ENCODE measurements at places on chromosomes 7 and 10.
A peak's percentile ranks its signal among the peaks of the same experiment; 100 is the strongest.

DNA sequence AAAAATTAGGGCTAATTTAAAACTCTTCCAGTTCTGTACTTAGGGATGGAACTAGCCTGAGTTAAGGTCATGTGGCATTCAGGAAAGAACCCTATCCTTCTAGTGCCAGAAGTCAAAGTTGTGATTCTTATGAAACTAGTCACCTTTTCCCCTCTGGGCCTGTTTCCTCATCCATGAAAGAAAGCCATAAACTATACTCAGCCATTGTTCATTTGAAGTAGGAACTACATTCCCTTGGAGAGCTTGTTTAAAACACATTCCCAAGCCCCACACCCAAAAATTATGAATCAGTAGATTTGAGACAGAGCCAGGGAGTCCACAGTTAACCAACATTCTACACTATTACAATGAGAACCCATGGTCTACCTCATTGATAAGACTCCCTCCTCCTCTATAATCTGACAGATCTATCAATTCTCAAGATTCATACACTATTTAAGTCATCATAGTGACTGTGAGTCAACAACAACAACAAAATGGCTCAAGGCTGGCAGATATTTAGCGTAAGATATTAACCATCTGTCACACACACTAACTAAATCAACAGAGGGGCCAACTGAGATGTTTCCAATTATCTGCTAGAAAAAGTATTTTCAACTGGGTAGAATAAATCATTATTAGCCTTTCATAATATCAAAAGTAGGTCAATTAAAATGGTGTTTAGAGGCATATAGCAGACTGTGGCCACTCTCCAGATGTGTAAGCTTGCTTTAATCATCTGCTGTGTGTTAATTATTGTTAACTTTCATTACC lies 102.3 kb downstream of the SLC25A13 start:
- DNase-seq = no peak

- no peak for DNase-seq
Observed at GRCh38 chr10:48509974-48510692, 94.7 kb downstream of the ARHGAP22 start.

GRCh38 chr10:115066528-115066927 lies 26.6 kb upstream of the ATRNL1 start:
- no peak for DNase-seq

DNA sequence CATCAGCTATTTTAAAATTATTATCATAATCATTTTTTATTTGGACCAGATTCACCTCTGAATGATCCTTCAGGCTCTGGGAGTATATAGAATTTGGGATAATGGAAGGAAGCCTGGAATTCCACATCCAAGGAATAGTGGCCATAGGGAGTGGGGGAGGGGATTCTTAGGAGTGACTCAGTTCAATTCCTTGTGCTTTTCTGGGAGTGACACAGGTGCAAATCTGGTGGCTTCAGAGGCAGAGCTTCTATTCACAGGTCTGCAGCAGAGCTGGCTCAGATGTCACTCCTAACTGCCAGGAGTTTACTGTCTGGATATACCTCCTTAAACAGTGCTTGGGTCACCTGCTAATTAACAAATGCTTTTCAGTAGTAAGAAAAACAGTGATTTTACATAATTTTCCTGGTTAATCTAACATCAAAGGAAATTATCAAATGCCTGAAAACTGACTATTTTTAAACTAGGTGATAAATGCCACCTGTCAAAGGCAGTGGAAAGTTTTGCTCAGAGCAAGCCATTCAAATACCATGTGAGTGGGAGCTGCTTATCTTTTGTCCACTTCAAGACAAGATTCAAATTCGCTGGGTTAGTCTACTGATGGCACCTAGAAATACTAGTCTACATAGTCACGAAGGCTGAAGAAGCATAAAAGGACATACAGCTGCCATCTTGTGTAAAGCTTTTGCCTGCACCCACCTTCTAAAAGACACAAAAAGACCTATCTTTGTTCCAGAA lies 106.7 kb upstream of the LAMB4 start:
- DNase-seq = no peak

GRCh38 chr10:54962134-54962900 lies 161.3 kb upstream of the PCDH15 start:
- DNase-seq = no peak

GRCh38 chr7:143305423-143306070 lies 10.4 kb upstream of the CLCN1 start:
- DNase-seq = peak; percentile 60

- no peak for DNase-seq
Observed at GRCh38 chr10:118793545-118793944, 38.8 kb upstream of the CACUL1 start.

DNA sequence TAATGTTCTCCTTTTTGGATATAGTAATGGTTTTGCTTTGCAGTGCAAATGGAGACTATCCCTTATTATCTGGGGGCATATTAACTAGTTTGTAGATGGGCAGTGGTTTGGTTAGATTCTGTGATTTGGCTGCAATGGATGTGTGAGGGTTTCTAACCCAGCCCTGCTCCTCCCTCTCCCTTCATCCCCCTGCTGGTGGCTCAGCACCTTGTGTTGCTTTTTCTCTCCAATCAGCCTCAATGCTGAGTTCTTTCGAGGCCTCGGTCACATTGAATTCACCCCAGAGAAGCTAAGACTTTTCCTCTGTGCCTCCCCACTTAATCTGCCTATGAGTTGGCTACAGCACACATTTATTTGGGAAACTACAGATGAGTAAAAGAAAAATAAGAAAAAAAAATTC lies 120.0 kb downstream of the MALRD1 start:
- no peak for DNase-seq

DNA sequence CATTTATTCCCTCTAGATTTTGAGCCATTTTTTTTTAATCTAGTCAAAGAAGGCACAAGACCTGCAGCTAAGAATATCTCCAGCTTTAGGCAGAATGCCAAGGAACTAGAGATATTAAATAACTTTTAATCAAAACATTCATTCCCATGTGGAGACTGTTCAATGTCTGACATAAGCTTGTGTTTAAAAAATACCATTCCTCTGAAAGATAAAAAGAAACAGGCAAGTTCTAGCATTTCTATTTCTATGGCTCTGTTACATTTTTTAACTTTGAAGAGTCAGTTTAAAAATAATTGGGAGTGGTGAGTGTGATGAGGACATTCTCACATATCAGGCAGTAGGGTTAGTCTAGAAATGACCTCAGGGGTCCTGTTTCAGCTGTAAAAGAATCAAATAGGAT lies 48.0 kb downstream of the RHOBTB1 start:
- no peak for DNase-seq

Data from stimulated activated CD4-positive, alpha-beta T cell treated with anti-CD3 and anti-CD28 coated beads, Interleukin-1b, Interleukin-23, amount 100 ng/mL, for 1 hour (primary cell).